ENCODE measurements at places on chromosomes 3 and 15.
A peak's percentile ranks its signal among the peaks of the same experiment; 100 is the strongest.

- DNase-seq = no peak
Measured at GRCh38 chr3:128207951-128208350, 54.7 kb downstream of the EEFSEC start.

- DNase-seq = no peak
Measured at GRCh38 chr3:133254716-133255115, 145.1 kb upstream of the BFSP2 start.

- no peak for DNase-seq
Measured at GRCh38 chr3:194327218-194328052, 23.7 kb downstream of the CPN2 start.

DNA sequence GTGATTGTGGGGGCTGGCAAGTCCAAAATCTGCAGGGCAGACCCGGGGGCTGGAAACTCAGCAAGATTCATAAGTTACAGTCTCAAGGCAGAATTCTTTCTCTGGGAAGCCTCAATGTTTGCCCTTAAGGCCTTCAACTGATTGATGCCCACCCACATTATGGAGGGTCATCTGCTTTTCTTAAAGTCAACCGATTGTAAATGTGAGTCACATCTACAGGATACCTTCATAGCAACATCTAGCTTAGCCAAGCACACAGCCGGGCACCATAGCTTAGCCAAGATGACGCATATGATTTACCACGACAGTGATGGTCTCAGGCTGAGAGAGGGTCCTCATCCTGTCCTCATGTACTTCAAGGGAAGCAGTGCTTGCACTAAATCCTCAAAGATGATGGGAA lies 43.5 kb downstream of the IDH2 start:
- DNase-seq = no peak

DNA sequence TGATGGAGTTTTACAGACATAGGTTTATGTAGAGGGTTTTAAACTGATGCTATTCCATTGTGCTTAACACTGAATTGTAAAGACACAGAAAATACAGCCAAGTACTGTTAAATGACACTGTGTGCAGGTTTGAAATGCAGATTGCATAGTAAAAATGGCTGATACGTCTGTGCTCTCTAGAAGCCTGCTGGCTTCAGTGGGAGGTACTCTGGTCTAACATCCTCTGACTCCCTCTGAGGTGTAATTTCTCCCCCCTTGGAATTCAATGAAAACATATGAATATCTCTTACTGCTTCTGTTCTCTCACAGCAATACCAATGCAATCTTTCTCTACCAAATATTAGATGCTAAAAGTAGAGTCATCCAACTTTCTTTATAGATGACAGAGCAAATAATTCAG lies 176.6 kb downstream of the SLC9A9 start:
- DNase-seq = no peak

DNA sequence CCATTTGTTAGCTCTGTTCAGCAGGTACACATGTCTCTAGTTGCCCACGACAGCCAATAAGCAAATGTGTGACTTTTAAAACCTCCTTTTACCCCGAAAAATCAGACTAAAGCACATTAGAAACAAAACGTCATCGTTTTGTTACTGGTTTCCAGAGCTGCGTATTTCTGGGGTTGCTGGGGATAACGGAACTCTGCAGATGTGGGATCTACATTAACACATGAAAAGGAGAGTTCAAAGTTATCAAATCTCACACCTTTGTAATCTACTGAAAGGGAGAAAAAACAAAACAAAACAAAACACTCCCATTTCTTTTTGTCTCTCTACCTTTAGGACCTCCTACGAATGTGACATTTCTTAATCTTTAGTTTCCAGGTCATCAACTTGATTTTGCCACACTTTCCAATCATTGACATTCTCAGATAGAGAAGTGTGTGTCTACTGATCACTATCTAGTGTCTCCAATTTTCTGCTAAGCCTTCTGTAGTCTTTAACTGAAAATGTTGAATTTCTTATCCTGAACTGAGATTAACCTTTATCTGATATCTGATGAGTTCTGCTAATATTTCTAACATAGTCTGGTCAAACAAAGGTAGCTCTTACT lies 93.0 kb upstream of the TSPAN3 start:
- no peak for DNase-seq

- DNase-seq = no peak
Measured at GRCh38 chr3:177598097-177598833, 401.0 kb upstream of the TBL1XR1 start.

GRCh38 chr15:51973775-51974174 lies 2.2 kb upstream of the LEO1 start:
- DNase-seq = no peak

DNA sequence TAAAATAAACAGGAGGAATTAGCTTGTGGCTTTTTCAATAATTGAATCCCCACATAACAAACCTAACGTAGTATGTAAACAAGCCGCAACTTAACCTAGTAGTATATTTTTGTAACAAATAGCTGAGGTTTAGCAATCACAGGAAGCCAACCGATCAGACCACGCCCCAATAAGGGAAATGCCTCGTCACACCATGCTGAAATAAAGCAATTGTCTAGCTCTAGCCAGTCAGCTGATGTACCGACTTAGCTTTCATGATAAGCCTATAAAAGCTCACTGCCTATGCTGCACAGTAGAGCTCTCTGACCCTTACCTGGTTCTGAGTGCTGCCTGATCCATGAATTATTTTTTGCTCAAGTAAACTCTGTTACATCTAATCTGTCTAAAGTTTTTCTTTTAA lies 208.9 kb downstream of the ROBO1 start:
- DNase-seq = no peak

GRCh38 chr3:56980798-56981390 lies 79.6 kb upstream of the SPATA12 start:
- DNase-seq = peak; percentile 43

GRCh38 chr15:67082007-67082536 lies 16.7 kb downstream of the SMAD3 start:
- peak; percentile 77 for DNase-seq

DNA sequence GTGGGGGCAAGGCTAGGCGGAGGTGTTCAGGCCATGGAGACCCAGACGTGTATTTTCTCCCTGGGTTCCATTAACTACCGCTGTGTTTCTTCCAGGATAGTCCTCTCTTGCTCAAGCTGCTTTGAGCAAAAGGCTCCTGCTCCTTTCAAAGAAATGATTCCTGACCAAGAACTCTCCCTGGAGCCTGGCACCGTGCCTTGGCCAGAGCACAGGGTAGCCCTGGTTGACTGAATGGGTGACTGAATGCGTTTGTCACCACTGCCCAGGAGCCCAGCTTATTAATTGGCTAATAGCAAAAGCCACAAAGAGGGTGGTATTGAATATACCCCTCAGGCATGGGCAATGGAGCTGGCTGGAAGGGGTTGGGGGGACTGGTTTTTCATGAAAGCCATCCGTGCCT lies 13.9 kb downstream of the RASGRF1 start:
- DNase-seq = no peak

DNA sequence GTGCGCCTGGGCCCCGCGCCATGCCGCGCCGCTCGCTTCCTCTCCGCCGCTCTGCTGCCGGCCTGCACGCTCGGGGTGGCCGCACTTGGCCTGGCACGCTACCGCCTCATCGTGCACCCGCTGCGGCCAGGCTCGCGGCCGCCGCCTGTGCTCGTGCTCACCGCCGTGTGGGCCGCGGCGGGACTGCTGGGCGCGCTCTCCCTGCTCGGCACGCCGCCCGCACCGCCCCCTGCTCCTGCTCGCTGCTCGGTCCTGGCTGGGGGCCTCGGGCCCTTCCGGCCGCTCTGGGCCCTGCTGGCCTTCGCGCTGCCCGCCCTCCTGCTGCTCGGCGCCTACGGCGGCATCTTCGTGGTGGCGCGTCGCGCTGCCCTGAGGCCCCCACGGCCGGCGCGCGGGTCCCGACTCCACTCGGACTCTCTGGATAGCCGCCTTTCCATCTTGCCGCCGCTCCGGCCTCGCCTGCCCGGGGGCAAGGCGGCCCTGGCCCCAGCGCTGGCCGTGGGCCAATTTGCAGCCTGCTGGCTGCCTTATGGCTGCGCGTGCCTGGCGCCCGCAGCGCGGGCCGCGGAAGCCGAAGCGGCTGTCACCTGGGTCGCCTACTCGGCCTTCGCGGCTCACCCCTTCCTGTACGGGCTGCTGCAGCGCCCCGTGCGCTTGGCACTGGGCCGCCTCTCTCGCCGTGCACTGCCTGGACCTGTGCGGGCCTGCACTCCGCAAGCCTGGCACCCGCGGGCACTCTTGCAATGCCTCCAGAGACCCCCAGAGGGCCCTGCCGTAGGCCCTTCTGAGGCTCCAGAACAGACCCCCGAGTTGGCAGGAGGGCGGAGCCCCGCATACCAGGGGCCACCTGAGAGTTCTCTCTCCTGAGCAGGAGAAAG lies 951 bp downstream of the GPR62 start:
- DNase-seq = no peak

- no peak for DNase-seq
Measured at GRCh38 chr3:175573226-175573625, 714.1 kb downstream of the NAALADL2 start.

DNA sequence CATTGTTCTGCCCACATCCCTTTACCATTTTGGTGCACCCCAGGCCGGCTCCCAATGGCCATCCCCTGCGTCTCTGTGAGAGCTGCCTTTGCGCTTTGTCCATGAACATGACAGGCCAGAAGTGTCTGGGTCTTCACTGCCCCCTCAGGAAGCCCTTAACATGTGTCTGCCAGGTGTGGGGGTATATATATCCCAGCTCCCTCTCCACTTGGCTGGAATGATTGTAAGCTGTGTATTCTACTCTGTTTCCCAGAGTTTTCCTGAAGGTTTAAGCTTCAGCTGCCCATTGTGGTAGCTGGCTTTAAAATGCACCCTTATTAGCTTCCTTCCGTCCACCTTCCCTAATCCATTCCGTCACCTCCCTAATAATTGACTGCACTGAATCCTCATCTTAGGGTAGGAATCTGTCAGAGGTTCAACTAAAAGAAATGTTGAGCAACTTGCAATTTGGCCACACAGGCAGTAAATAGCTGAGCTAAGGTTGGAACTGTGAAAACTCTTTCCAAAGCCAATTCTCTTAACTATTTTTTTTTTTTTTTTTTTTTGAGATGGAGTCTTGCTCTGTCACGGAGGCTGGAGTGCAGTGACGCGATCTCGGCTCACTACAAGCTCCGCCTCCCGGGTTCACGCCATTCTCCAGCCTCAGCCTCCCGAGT lies 30.4 kb upstream of the UBE2E1 start:
- DNase-seq = no peak

DNA sequence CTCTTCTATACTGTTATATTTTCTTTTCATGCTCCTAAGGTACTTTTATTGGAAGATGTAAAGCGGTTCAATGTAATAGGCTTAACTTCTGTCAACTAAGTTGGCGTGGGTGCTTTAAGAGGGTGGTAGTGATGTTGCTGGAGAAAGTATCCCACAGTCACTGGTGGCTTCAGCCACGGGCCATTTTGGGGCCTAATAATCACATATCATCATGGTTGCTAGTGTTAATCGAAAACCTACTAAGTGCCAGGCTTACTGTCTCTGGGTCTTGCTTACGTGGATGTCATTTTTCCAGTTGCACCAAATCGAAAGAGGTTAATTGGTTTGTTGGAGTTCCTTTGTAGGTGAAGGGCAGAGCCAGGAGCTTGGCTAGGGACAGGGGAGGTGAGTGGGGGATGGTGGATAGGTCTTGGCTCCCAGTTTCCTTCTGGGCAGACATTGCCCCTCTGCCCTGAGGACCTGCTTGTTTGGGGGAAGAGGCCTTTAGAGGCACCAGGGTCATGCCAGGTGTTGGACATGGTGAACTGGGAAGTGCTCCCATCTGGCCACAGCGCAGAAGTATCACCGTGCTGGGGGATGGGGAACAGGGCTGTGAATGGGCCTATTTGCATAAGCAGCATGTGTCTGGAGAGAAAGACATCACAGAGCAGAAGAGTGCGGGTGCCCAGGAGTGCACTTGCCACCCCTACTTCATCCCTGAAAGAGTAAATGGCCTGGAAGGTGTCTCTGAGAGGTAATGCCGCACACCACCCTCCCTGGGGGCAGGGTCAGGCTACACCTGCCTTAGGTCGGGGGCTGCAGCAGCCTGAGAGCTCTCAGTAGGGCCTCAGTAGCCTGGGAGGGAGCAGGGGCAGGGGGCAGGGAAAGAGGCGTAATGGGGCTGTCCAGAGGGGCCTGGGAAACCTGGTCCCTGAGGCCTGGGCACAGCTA lies 62.4 kb upstream of the POLG start:
- DNase-seq = no peak

GRCh38 chr3:11643201-11643603 lies 513 bp downstream of the VGLL4 start:
- DNase-seq = peak; percentile 6

GRCh38 chr15:67198157-67198754 lies 56.2 kb downstream of the AAGAB start:
- no peak for DNase-seq

DNA sequence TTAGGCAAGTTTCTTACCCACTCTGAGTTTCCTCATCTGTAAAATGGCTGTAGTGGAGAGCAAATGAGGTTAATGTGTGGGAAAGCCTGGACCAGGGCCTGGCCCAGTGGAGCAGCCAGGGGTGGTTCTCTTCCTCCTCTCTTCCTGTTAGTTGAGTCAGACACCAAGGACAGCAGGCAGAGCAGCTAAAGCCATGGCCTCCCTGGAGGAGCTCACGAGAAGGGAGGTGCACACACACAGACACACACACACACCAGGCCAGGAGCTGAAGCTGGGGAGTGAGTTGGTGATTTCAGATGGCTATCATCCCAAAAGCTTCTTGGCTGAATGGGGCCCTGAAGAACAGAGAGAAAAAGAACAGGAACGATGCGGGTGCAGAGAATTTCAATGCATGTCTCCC lies 33.2 kb upstream of the TSPAN3 start:
- no peak for DNase-seq

GRCh38 chr15:79058260-79058850 lies 32.2 kb downstream of the RASGRF1 start:
- DNase-seq = no peak

- DNase-seq = no peak
Measured at GRCh38 chr15:42728972-42729371, 8.0 kb downstream of the CDAN1 start.

- DNase-seq = no peak
Measured at GRCh38 chr3:53695324-53695690, 150.9 kb downstream of the CHDH start.

DNA sequence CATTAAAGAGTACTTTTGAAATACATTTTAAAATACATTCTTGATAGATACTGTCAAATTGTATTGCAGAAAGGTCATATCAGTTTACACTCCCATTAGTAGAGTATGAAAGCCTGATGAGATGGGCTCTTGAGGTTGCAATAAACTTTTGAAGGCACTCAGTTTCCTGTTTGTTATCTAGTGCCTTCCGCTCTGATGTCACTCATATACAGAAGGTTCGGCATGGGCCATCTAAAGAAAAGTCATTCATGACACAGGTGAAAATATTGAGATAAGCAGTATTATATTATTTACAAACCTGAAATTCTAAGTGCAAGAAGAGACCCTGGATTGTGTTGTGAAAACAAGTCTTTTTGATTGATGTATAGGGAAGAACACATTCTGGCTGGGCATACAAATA lies 36.5 kb upstream of the DENND4A start:
- peak; percentile 74 for DNase-seq

- DNase-seq = no peak
Measured at GRCh38 chr3:112651071-112651470, 10.1 kb upstream of the CCDC80 start.

All from CD4-positive, alpha-beta T cell treated with Interleukin-6 at 100 ng/mL for 8 hours (primary cell).